ENCODE measurements at places on chromosomes 7 and 10.

GRCh38 chr7:24307326-24307725, 23.3 kb downstream of the NPY start:
- no peak for DNase-seq

GRCh38 chr10:78996792-78997129, 72.0 kb upstream of the ZMIZ1 start:
- DNase-seq, result no peak

DNA sequence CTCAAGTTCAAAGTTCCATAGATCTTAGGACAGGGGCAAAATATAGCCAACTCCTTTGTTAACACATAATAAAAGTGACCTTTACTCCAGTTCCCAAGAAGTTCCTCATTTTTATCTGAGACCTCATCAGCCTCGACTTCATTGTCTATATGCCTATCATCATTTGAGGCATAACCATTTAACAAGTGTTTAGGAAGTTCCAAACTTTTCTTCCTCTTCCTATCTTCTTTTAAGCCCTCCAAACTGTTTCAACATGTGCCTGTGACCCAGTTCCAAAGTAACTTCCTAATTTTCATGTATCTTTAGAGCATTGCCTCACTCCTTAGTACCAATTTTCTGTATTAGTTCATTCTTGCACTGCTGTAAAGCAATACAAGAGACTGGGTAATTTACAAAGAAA, 569.1 kb downstream of the ANKRD7 start:
- DNase-seq, result no peak

- no peak for DNase-seq
Observed at GRCh38 chr7:101470668-101471487, 108.2 kb downstream of the COL26A1 start.

- no peak for DNase-seq
Observed at GRCh38 chr10:69576334-69577011, 3.3 kb upstream of the NEUROG3 start.

DNA sequence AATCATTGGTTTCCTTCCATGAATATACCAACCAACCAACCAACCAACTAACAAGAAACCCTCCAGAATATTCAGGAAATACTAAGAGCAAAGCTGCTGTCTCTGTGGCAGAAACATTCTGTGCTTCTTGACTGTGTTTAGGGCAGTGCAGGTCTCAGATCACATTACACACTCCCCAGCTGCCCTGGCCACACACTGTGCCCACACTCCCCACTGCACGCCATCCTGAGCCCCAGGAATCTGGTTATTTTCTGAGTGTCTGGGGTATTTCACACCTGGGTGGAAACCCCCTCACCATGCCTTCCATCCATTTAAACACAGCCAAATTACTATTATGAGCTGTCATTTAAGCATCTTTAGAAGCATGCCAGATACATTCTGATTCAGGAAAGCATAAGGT, 183.7 kb upstream of the ANK3 start:
- DNase-seq, result peak; percentile 60

- no peak for DNase-seq
Observed at GRCh38 chr10:79052291-79053080, 16.3 kb upstream of the ZMIZ1 start.

- DNase-seq, result no peak
Observed at GRCh38 chr7:103686064-103686463, 240.1 kb upstream of the SLC26A5 start.

DNA sequence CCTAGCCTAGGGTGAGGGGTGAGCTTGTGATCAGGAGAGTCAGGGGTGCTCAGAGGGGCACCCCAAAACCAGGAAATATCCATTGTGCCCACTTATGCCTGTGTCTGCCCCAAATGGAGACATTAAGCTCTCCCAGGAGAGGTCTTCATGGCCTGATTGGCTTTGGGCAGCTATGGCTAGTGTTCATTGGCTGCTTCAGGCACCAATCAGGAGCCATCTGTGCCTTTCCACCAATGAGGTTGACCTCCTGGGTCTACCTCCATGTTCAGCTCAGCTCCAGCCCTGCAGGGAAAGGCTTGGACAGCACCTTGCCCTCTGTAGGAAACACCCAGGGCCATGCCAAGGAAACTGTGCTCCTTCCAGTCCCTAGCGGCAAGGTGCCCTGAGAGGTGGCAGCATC, 23.9 kb upstream of the HSPB1 start:
- DNase-seq, result no peak

DNA sequence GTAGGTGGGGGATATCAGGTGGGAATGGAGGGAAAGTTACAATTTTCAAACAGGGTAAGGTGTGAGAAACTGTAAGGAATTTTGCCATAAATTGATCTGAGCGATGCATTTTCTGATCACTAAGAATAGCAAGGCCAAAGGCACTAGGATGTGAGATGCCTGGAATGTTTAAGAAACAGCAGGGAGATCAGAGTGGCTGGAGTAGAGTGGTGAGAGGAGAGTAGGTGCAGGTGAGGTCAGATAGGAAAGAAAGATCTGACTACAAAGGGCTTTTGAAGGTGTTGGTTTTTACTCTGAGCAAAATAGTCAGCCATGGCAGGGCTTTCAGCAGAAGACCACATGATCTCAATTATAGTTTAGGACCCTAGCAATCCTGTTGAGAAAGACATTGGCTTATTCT, 55.0 kb downstream of the HDAC9 start:
- no peak for DNase-seq

DNA sequence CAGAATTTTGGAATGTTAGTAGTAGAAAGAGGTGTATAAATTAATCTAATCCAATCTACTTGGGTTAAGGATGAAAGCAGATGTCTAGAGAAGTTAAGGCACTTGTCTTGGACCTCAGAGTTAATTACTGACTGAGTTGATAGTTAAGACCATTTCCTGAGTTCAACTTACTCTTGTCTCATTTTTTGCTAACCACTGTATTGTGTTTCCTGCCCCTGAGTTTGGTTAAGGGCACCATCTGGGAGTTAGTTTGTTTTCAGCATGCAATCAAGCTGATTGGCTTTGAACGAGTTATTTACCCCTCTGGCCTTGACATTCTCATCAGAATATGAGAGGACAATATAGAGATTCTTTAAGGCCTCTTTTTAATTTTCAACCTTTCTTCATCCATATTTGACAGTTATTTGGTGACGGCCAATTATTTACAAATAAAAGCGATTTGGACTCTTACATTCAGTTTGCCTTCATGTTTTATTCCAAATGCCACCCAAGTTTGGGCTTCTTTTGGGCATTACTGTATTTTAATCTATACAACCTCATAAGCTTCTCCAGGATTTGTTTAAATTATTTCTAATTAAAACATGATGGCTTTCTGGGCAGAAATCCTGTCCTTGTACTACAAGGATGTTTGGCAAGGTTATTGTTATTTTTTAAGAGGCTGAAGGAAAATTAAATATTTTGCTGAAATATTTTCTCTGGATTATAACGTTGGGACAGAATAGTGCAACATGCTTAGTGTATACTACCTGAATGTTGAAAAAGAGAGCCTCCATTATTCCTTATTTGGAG, 225.0 kb downstream of the CACNB2 start:
- DNase-seq, result no peak

DNA sequence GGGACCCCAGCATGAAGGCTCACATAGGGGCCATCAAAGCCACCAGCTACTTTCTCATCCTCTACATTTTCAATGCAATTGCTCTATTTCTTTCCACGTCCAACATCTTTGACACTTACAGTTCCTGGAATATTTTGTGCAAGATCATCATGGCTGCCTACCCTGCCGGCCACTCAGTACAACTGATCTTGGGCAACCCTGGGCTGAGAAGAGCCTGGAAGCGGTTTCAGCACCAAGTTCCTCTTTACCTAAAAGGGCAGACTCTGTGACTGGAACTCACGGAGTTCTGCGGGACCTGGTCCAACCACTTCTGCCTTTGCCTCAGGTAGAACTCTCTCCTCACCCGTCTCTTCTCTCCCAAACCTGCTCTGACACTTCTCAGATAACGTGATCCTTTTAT, 945 bp downstream of the TAS2R40 start:
- no peak for DNase-seq

- peak; percentile 55 for DNase-seq
Observed at GRCh38 chr10:110356628-110357245, 52.0 kb upstream of the SMNDC1 start.

GRCh38 chr7:130063036-130063435, 7.3 kb upstream of the KLHDC10 start:
- DNase-seq, result peak; percentile 74

DNA sequence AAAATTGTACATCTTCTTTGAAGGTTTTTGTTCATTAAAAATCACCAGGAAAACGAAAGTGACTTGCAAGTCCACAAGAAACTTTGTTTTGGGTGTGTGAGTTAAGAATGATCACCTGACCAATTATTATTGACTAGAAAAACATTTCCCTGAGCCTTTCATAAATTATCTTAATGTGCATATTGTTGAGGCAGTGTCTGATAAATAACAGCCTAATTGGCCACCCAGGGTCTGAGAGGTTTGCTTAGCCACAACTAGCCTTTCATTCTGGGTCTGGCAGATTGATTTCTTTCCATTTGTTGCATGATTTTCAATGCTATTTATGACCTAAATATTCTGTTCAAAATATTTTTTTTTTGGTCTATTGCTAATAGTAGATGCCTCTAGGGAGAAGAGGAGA, 152.8 kb downstream of the AUTS2 start:
- DNase-seq, result no peak

- no peak for DNase-seq
Observed at GRCh38 chr10:109403551-109403950, 519.8 kb downstream of the XPNPEP1 start.

GRCh38 chr10:114412907-114413797, 8.8 kb upstream of the AFAP1L2 start:
- DNase-seq, result no peak

DNA sequence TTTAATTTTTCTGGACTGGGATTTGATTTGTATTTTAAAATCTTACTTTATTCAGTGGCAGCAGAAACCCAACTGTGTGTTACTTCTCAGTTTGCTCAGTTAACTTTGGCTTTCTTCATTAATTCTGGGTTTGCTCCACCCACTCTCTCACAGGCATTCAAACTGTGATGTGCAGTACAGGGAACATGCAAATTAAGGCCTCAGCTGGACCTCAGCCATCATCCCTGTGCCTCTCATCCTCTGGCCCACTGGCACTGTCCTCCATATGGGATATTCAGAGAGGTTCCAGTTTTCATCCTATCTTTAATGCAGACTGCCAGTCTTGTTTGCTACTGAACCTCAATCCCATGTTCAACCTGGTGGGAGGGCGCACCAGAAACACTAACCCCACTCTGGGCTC, 743.4 kb upstream of the IGFBP3 start:
- DNase-seq, result no peak

DNA sequence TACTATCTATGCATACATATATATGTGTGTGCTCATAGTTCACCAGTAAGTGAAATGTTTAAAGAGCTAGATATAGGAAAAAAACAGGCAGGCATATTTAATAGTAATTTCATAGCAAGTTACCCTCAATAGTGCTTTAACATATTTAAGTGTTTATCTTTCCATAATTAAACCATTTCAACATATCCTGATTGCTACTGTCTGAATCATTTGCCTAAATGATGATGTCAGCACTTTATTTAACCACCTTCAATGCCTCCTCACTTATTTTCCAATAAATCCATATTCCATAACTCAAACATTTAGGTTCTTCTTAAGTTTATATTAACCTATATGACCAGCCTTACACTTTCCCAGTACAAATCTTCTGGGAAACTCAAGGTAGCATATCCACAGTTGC, 601.1 kb downstream of the ARL4A start:
- DNase-seq, result no peak

- no peak for DNase-seq
Observed at GRCh38 chr10:110404413-110404812, 93.3 kb upstream of the DUSP5 start.

- DNase-seq, result no peak
Observed at GRCh38 chr10:62690703-62691102, 113.8 kb upstream of the ADO start.

- DNase-seq, result no peak
Observed at GRCh38 chr7:17299483-17299991, 1.1 kb downstream of the AHR start.

GRCh38 chr7:141280100-141280499, 206.2 kb downstream of the TMEM178B start:
- no peak for DNase-seq

DNA sequence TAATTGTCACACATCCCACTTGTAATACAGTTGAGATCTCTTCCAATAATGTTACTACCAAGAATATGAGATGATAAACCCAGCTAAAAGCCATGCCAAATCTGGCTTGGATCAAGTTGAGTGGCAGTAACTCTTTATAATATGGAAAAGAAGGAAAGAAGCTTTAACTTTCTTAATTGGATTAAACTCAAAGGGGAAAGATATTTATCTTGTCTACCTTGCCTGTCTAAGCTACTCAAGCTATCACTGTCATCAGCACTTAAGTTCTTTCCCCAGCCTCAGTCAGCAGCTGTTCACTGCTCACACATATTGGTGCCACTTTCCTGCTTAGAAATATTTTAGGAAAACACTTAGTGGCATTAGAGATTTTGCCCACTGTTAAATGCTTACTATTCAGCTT, 350.7 kb downstream of the IPMK start:
- DNase-seq, result no peak

DNA sequence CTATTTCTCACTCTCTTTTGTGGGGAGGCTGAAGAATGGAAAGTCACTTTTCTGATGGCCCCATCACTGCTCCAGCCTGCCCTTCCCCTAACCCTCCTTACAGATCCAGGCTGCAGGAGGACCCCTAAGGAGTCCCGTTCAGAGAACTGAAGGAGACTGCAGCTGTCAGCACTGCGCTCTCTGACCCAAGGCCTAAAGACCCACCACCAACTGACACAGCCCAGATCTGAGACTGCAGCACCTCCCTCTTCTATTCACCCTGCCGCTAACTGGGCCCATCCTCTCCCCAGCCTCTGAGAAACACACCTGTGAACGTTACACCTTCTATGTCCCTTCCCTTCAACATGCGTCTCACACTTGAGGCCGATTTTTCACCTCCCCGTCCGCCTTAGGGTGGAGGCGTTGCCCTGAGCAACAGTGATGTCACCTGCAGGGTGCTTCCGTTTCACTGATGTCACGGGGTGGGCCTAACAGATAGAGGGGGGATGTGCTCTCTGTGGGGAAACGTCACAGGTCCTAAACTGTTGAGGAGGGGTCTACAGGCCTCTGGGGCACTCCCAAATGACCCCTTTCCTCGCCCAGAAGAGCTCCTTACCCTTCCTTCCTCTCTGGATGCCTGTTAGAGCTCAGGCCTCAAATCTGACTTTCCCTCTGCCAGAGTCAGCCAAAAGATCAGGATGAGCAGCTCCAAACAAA, 5.1 kb downstream of the ITPRIP start:
- DNase-seq, result no peak

DNA sequence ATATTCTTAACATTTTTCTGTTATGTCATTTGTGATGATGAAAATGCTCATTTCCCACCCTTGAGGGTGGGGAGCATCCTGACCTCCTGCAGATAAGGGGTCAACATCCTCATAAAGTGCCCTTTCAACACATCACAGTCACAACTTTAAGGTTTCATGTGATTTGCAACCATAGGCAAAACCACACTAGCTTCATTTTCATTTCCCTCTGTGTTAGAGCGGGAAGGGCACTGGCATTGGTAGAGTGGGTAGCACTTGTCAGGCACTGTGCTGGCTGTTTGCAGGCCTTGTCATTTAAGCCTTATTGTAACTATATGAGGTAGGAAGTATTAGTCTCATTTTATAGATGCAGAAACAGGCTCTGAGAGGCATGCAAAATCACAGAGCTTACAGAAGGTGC, 39.8 kb downstream of the PSMC2 start:
- DNase-seq, result no peak
